Spinal cord (tissue), 10 donors: ENCODE measurements at places on chromosomes 5 and 9. TPM values are rescaled to one million over a fixed set of nuclear protein-coding genes. Genes with fewer than 3 reads are reported as not detected.

- DNase-seq, result no peak
Observed at GRCh38 chr5:146909255-146910068, 30.9 kb upstream of the PPP2R2B start.

- DNase-seq, result peak; percentile 30
Observed at GRCh38 chr5:158450751-158451171, 591.8 kb upstream of the CLINT1 start.

GRCh38 chr9:110659891-110660541, 8.6 kb upstream of the MUSK start:
- DNase-seq, result no peak

DNA sequence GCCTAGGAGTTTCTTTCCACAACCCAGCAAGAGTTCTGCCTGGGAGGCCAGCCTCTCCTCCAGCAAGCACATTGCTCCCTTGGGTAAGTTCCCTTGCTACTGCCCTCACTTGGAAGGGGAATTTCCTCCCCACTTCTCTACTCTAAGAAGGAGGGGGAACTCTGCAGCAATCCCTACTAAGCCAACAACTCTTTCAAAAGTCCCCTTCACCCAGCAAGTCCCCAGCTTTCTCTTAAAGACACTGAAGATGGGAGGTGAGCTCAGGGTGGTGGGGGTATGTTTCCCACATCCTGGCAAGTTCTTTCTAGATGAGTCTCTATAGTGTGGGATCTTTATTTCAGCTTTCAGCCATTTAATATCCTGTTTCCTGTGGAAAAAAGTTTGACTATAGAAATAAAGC, 49.0 kb downstream of the PDE8B start:
- DNase-seq, result no peak

GRCh38 chr9:16794871-16795639, 75.4 kb downstream of the BNC2 start:
- DNase-seq, result no peak

DNA sequence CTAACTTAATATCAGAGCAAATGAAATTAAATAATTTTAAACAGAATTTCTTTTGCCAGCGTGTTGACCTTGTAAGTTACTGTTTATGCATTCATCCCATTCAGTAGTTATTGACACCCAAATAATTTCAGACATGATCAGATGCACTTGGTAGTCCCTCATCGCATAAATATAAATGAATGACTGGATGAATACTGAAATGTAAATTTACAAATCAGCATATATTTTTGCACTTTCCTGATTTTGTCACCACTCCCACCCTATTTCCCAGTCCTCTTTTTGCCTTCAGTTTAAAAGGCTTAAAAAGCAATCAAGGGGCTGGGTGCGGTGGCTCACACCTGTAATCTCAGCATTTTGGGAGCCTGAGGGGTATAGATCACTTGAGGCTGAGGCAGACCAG, 17.1 kb upstream of the LIFR start:
- DNase-seq, result no peak

DNA sequence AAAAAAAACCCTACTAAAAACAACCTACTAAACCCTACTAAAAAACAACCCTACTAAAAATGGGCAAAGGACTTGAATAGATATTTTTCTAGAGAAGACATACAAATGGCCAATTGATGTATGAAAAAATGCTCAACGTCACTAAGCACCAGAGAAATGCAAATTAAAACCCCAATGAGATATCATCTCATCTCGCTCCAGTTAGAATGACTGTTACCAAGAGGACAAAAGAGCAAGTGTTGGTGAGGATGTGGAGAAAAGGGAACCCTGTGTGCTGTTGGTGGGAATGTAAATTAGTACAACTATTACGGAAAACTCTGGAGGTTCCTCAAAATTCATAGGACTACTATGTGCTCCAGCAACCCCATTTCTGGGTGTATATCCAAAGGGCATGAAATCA, 10.8 kb downstream of the SDHA start:
- DNase-seq, result no peak

DNA sequence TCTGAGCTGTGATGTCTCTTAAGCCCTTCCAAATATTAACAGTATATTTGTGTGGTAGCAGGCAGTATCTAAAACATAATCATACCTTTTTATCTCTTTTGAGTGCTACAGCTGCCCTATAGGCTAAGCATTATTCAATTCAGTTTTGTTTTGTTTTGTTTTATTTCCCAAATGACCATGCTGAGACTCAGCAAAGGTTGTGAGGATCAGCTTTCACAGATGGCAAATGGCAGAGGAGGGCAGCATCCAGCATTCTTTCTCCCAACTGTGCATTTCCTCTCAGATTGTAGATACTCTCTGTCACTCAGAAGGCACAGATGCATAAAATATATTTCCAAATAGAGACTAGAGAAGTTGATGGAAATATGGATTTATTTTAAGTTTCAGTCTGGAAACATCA, 90.7 kb downstream of the DAPK1 start:
- DNase-seq, result peak; percentile 52

GRCh38 chr9:35834260-35835215, 5.5 kb downstream of the TMEM8B start:
- DNase-seq, result no peak

- DNase-seq, result peak; percentile 32
Observed at GRCh38 chr9:114416906-114417305, 29.1 kb upstream of the AKNA start.

DNA sequence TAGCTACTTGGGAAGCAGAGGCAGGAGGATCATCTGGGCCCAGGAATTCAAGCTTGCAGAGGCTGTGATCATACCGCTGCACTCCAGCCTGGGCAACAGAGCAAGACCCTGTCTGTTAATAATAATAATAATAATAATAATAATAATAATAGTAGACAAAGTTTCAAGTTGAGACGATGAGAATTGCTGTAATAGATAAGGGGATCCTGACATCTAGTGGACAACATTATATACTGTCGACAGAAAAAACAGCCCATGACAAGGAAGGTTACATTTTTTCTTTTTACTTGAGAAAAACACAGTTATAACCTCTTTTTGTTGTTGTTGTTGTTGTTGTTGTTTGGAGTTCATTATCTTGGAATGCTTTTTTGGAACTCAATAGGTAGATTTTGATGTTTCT, 35.3 kb downstream of the NDFIP1 start:
- DNase-seq, result peak; percentile 52

Gene ZFYVE16
- total RNA-seq, result 113 TPM

Gene ANKRD18B
- total RNA-seq, result 7.3 TPM

Gene CNTNAP3
- total RNA-seq, result 22.5 TPM

Gene TMEM252
- not detected for total RNA-seq

Gene RGP1
- total RNA-seq, result 21.2 TPM

Gene EQTN
- 0.61 TPM for total RNA-seq

Gene SPINK1
- total RNA-seq, result not detected

Gene PFN3
- total RNA-seq, result not detected

Gene PCDHB16
- total RNA-seq, result 3.9 TPM

Gene PKD2L2
- not detected for total RNA-seq
